ENCODE measurements at places on chromosomes 2 and 18.
A peak's percentile ranks its signal among the peaks of the same experiment; 100 is the strongest.

DNA sequence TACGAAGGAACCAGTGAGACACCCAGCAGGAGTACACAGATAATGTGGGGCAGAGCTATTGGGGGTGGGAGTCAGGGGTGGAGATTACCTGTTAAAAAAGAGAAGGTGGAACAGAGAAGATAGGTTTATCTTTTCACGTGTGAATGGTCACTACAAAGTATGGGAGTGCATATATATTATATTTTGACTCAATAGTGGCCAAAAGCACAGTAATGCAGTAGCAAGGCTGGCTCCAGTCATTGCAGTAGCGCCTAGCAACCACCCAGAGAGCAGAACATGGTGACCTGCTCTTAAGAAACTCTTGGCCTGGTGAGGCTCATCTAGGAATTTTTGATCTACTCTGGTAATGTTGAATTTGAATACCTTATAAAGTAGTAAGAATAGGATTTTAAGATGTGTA lies 1.0 kb downstream of the IMPACT start:
- no peak for DNase-seq

DNA sequence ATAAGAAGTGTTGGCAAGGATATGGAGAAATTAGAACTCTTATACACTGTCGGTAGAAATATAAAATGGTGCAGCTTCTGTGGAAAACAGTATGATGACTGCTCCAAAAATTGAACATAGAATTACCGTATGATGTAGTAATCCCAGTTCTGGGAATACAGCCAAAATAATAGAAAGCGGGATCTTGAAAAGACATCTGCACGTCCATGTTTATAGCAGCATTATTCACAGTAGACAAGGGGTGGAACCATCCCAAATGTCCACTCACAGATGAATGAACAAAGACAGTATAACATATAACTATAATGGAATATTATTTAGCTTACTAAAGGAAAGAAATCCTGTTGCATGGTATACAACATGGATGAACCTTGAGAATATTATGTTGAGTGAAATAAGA lies 257.7 kb downstream of the TDRD15 start:
- no peak for DNase-seq

DNA sequence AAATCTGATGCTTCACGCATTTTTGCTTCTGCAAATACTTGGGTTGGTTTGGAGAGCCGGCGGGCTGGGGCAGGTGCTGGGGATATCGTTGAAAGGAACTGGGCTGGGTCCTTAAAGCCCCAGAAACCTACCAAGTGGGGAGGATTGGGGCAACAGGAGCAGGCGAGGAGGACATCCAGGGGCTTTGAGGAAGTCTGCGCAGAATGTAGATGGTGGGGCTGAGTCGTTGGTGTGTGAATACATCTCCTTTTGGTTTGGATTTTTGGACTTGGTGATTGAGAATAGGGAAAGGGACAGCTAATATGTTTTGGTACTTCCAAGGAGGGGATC lies 1.1 kb downstream of the DCC start:
- no peak for DNase-seq

- no peak for DNase-seq
Observed at GRCh38 chr2:160306985-160307384, 106.9 kb upstream of the ITGB6 start.

DNA sequence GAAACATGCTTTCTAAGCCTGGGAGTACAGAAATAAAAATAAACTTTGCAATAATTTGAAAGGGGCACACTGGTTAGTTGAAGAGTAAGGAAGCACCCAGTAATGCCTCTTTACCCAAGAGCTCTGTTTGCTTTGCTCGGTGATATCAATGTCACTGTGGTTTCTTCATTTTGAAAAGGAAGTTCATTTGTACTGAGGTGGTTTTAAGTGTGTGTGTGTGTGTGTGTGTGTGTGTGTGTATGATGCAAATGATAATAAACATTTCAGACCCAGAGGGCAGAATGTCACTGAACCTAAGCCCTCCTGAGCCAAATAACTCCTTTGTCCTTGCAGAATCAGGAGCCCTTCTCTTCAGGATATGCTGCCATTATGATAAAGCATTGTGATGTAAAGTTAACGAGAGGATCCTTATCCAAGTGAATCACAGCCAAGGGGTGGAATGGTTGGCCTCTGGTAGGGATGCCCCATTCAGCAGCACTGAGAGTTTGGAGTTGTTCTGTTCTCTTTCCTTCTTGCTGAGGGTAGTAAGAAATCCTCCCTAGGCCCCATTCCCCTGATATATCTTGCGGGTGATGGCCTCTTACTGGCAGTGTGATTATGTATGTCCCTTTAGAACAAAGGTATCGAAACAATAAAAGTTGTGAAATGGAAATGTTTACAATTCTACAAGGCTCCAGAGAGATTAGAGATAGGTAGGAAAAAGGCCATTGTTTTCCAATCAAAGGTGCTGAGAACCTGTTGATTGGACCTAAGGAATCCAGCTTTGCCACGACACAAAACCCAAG lies 7.6 kb downstream of the ITGA6 start:
- no peak for DNase-seq

DNA sequence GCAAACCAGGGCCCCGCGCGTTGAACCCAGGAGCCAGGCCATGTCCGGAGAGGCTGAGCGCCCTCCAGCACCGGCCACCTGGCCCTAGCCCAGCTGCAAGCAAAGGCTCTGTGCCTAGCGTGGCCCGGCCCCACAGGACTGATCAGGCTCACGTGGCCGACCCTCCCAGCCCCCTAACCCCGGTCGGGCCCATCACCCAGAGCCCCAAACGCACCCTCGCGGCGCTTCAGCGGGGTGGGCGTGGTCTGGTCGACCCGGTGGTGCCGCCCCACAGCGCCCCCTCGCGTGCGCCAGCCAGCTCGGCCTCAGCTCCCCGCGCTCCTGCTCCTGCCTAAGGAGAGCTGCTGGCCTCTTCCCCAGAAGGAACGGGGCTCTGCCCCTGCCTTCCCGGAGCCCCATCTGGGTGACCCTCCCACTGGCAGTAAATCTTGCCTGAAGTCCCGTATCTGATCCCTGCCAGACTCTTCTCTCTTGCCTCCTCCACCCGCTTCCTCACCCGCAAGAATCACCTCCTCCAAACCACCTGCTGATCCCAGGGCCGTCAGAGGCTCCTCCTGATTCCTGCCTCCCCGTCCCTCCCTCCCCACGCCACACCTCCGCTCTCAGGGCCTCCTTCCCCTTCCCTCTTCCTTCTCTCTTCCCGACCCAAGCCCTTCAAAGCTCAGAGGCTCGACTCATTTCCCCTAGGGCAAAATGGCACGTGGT lies 12.3 kb upstream of the TEX51 start:
- peak; percentile 37 for DNase-seq

GRCh38 chr18:75215663-75216062 lies 5.1 kb downstream of the TSHZ1 start:
- DNase-seq: no peak

GRCh38 chr2:209741953-209742352 lies 29.7 kb upstream of the UNC80 start:
- no peak for DNase-seq

DNA sequence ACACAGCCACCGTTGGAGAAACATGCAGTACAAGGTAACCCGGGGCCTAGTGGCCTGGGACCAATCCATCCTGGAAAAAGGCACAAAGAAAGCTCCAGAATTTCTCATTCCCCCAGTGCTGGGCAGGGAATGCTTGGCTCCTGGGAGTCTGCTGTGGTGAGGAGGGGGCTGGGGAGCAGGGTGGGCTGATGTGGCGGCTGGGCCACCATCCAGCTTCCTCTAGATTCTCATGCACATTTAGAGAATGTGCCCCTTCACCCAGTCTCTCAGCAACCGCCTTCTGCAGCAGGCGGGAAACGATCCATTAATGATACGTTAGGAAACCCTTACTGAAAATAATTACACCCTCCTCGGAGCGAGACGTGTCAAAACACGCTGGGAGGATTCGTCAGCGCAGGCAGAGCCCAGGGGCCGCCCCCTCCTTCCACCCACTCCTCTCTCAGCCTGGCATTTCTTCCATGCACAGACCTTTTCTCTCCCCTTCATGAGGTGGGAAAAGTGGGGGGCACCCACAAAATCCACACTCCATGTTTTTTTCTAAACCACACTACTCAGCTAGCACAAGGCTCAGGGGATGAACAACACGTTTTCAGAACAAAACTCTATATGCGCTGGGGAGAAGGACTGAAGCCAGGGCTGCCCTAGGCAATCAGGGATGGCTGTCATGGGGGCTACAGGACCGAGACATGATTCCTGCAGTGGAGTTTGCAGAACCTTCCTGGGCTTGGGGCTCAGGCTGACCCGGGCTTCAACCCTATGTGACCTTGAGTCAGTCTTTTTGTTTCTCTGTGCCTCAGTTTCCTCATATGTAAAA lies 56.1 kb upstream of the SMAD7 start:
- no peak for DNase-seq

- no peak for DNase-seq
Observed at GRCh38 chr2:54503192-54503591, 47.1 kb downstream of the SPTBN1 start.

GRCh38 chr2:126802316-126802715 lies 96.4 kb upstream of the TEX51 start:
- DNase-seq: no peak

DNA sequence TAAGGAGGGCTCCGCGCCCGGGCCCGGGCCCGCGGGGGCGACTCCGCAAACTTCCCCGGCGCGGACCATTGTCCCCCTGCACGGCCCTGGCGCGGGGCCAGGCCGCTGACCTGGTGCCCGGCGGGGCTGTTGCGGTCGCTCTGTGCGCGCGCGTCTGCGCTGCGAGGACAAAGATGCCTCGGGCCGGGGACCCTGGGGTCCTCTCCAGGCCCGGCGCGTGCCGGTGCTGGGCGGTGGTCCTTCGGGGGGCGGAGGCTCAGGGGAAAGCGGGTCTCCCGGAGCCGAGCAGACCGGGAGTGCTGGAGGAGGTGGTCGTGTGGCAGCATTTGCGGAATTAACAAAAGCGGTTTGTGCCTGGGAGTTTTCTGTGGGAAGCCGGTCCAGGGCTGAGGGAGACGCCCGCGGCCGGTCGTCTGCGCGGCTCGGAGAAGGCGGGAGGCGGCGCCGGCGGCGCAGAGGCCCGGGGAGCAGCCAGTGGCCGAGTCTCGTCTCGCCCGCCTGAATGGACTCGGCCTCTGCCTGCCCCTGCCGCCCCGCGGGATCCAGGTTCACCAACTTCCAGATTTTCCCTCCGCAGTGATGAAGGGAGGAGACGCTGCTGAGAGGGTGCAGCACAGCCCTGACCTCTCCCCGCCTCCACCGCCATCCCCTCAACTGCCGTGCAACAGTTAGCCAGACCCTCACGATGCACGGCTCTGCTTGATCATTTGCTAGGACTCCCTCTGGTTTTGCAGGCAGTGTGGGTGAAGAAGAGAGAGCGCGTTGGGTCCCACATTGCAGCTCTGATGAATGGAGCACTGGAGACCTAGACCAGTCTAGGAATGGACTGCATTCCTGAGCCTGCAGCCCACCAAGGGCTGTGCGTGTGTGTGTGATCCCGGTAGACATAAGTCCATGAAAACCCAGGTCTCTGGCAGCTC lies 705 bp downstream of the EFR3B start:
- DNase-seq: no peak

GRCh38 chr2:210442457-210442856 lies 34.1 kb downstream of the LANCL1 start:
- DNase-seq: no peak

DNA sequence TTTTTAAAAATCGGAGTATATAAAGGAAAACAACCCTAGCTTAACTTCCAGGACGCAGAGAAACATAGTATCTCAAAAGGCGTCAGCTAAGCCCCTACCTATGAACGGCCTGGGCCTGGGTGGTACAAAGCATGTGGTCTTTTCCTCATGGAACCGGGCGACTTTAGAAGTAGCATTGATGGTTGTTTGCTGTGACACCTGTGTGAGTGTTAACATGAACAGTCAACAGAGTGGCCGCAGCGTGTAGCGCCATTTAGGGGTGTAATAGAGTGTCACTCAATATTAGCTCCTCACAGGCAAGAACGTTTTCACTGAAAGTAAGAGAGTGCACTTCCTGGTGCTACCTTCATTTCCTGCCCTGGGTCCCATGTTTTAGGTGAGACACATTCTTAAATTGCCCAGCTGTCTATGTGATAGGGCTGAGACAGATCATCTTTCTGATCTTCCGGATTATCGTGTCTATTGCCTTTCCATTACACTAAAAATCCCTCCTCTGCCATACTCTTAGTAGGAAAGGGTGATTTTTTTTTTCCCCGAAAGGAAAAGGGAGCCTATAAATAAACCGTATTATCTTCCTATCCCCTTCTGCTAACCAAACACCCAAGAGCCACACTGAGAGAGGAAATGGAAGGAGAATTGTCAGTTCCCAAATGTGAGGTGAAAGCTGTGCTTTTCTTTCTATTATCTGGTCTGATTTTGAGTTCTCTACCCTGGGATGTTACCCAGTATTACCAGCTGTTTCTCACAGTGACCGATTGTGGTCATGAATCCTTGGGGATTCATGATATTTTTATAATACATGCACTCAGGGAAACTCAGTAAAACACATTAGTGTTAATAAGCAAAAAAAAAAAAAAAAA lies 1.3 kb downstream of the GORASP2 start:
- peak; percentile 17 for DNase-seq

DNA sequence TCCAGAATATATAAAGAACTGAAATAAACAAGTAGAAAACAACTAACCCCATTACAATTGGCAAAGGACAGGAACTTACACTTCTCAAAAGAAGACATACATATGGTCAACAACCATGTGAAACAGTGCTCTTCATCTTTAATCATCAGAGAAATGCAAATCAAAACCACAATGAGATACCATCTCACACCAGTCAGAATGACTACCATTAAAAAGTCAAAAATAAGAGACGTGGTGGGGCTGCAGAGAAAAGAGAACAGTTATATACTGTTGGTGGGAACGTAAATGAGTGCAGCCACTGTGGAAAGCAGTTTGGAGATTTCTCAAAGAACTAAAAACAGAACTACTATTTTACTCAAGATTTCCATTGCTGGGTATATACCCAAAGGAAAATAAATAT lies 1696.3 kb upstream of the TMEFF2 start:
- no peak for DNase-seq

- no peak for DNase-seq
Observed at GRCh38 chr2:212953170-212953920, 198.1 kb downstream of the IKZF2 start.

- no peak for DNase-seq
Observed at GRCh38 chr2:47516360-47517104, 113.6 kb downstream of the MSH2 start.

- no peak for DNase-seq
Observed at GRCh38 chr2:196247114-196247975, 76.0 kb upstream of the STK17B start.

DNA sequence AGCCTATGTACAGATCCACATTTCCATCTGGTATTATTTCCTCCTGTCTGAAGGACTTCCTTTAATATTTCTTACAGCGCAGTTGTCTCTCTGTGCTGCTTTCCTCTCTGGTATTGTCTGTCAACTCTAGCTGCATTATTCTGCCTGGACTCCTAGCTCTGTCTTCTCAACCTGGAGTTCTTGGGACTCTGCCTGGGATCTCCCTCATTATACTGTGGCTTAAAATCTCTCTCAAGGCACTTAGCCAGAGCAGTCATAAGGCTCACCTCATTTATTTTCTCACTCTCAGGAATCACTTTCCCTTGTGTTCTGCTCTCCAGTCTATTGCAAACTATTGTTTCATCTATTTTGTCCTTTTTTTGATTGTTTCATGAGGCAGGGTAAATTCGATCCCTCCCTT lies 850.4 kb downstream of the ERBB4 start:
- no peak for DNase-seq

GRCh38 chr2:234100686-234101085 lies 50.2 kb downstream of the SPP2 start:
- no peak for DNase-seq
